ENCODE measurements at places on chromosomes 11 and 22.

GRCh38 chr22:25485626-25486545 is 78.6 kb upstream of the GRK3 start:
- no peak for DNase-seq

DNA sequence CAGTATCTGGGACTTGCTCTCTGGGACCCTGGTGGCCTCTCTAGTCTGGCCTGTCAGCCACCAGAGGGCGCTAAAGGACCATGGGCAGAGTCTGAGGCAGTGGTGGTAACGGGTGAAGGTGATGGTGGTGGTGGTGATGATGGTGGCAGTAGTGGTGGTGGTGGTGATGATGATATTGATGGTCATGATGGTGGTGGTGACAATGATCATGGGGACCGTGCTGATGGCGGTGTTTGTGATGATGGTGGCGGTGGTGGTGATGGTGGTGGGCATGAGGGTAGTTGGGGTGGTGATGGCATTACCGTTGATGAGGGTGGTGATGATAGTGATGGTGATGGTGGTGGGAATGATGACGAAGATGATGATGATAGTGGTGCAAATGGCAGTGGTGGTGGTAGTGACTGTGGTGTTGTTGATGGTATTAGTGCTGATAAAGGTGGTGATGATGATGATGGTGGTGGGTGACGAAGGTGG is 16.0 kb downstream of the TRPM5 start:
- DNase-seq: no peak

GRCh38 chr11:118980191-118980881 is 8.8 kb downstream of the FOXR1 start:
- DNase-seq: no peak

DNA sequence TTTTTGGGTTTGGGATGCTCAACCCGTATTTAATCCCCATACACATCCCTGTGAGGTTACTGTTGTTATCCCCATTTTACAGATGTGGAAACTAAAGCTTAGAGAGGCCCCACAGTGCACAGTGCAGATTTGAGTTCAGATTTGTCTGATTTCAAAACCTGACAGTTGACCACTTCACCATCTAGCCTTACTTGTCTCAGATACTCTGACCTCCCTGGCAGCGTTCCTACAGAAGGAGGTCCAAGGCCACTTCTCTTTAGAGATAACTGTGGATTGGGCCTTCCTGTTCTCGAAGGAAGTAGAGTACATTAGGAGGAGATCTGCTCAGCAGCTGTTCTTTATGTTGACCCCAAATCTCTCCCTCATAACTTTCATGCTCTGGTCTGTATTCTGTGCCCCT is 46.7 kb upstream of the CTTN start:
- DNase-seq: no peak

DNA sequence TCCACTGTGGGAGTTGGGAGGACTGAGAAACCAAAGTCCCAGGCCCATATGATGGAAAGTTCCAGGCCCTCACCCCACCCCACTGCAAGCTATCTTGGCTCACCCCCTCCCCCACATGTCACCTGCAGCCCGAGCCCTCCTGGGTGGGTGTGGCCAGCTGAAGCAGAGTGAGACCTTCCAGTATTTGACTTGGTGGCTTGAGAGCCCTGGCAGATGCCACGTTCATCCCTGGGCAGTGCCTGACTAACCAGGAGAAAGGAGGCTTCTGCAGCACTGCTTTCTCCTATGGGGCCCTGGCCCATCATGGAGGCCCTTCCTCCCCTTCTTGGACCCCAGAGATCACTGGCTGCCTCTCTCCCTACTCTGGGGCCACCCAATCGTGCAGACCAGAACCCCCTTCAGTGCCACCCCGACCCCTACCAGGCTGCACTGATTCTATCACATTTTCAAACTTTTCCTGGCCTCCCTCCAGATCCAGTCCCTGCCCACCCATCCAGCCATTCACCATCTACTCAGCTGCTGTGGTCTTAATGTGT is 38.1 kb upstream of the WNT11 start:
- no peak for DNase-seq

- DNase-seq: no peak
Observed at GRCh38 chr11:65821107-65821506, 12.7 kb upstream of the SNX32 start.

DNA sequence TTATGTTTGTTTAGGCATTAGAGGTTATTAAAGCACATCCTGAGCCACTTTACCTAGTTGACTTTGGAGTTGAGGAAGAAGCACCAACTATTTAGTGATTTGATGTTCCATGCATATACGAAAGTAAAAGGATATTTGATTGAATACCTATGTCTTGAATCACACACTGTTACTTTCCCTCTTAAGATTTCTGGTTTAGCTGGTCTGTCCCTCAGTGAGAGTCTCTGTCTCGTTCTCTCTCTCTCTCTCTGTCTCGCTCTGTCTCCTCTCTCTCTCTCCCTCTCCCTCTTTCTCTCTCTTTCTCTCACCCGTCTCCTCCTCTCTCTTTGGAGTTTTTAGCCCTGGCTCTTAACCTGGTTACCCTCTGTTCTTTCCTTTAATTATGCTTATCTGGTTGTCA is 11.0 kb downstream of the CTNND1 start:
- no peak for DNase-seq

DNA sequence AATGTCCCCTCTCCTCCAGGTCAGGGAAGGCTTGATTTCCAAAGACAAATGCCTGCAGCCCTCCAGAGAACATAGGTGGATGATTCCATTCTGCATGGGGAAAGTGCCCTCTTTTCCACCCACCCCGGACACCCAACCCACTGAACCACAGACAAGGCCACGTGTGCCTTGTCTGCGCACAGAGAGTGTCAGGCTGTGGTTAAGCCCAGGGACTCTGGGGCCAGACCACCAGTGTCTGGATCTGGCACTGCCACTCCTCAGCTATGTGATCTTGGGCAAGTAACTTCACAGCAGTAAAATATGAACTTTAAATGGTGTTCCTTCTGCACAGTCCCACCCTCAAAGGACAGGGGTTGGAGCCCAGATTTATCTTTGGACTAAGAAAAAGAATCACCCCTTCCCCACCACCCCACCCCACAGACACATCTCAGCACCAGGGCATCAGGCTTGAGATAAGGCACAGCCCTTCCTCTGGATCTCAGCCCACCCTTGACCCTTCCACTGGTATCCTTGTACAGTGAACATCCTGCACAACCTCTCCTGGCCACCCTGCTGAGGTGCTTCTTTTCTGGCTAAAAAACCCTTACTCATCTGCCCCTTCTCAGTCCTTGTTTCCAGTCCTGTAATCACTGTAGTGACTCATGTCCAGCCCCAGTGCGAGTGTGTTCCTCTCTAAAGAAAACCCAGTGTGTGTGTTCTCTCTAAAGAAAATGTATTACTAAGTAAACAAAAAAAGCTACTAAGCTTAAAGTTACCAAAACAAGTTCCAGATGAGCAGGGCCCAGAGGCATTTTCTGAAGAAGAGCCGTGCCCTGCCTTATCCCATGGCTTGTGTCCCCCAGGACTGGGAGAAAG is 1.9 kb upstream of the PTGDR2 start:
- DNase-seq: no peak

DNA sequence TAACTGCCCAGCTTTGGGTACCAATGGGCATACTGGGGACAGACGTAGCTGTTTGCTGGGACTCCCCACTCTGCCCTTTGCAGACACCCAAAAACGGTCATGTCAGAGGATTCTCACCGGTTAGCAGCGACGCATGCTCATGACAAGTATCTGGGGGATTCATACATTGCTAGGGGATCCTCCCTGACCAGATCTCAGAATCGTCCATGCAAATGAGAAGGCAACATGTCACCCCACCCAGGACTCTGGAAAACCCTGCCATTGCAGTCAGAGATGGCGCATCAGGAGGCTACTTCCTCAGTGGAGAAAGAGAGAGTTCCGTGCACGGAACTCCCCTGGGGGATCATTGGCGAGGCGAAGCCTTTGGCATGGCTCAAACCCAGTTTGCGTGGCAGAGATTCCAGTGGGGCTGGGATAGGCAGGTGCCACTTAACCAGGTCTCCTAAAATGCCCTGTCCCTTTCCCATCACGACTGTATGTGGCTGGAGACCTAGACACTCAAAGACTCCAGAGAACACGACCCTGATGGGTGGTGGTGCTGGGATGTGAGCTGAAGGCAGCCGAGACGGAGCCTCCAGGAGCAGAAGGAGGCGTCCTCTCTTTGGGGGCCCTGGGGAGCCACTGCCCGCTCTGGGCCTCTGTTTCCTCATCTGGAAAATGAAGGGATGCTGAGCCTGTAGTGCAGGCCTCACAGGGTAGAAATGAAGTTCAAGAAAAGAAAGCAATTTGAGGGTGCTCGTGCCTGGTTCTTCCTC is 4.9 kb downstream of the RGL4 start:
- no peak for DNase-seq

GRCh38 chr11:134750619-134751018 is 338.6 kb upstream of the B3GAT1 start:
- no peak for DNase-seq

DNA sequence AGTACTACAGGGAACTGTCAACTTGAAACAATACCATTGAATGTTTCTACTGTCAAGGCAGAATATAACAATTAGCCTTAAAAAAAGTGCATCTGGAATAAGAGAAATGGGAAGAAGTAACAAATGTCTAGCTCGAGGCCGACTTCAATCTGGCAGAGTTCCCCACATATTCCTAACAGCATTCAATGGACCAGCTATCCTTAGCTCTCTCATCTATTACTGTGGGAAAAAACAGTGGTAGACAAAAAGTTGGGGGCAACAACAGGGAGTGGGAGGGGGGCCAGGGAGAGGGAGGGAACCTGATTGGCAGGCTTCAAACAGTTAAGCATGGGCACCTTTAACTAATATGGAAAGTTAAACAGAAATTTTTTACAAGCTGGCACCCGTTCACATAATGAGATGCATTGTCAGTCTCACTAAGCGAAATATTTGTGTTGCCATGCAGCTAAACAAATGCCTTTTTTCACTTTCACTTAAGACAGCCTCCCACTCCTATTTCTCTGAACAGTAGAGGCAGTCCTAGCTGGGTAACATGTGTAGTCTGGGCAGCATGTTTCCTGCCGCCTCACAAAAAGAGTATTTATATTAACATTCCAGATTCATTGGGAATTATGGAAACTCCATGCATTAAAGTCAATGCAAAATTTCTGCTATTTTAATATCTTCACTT is 62.2 kb upstream of the SOX6 start:
- no peak for DNase-seq

DNA sequence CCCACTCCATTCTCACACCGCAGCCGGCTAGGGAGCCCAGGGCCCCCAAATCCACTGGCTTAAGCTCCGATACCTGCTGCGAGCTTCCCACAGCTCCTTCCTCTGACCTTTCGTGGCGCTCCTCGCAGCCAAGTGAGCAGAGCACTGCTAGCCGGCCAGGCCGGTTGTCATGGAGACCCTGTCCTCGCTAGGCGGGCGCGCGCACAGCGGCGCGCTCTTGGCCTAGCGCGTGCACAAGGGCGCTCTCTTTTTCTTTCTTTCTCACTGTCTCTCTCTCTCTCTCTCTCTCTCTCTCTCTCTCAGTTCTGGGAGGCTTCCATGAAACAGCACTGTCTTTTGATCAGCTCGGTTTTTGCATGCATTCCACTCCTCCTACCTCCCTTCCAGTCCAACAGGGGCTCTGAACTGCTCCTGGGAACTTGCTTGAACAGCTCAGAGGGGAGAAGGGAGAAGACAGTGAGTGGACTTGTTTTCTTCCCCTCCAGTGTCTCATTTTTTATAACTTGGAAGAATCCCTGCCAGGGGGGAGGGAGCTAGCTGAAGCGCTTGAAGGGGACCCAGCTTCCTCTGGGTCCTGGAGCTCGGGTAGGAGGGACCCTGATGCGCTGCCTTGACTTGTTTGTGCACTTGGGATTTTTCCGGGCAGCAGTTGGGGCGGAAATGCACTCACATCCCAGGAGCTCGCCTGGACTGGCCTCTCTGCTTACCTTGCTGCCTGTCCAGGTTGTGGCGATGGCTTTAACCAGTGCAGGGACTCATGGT is 100.3 kb upstream of the AKIP1 start:
- DNase-seq: no peak

DNA sequence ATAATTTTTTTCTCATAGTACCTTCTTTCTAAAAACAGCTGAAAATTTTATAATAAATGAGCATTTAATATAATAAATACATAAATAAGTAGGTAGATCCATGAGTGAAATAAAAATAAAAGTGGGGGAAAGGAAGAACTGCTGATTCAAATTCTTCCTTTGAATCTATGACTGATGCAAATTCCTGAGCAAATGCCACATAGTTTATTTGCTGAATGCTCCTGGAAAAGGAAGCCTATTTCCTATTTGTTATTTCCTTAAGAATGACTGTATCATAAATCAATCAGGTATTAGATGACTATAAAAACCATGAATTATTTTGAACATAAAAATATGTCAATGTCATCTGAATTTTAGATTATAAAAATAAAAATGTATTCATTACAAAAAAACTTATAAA is 16.6 kb downstream of the BTBD10 start:
- DNase-seq: no peak

DNA sequence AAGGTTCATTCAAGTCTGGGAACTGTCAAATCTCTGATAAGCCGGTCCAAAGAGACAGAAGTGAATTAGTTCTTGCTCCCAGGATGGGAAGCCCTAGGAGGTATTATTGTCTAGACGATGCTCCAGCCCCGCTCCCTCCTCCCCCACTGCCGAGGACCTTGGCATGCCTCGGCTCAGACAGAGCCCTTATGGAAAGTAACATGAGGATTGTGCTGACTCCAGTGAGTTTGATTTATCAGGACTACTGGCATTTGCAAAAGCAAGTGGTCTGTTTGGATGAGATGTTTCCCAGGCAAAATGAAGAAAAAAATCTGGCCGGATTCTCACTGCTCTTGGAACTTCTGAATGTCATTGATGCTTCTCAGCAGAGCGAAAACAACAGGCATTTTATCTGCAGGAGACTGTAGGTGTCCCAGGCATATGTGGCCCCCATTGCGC is 341.0 kb downstream of the ETS1 start:
- DNase-seq: no peak

- DNase-seq: no peak
Observed at GRCh38 chr22:24408630-24409029, 18.8 kb upstream of the ADORA2A start.

- DNase-seq: no peak
Observed at GRCh38 chr11:18253233-18253632, 4.8 kb upstream of the SAA2 start.

- DNase-seq: no peak
Observed at GRCh38 chr11:106398502-106399075, 321.1 kb downstream of the AASDHPPT start.
